Placental pericyte (primary cell): ENCODE measurements at places on chromosomes 2 and 18. TPM values are rescaled to one million over a fixed set of nuclear protein-coding genes. Genes with fewer than 3 reads are reported as not detected.

The PROC gene
- 0.14 TPM in 1 of 2 replicates, not detected in the other for total RNA-seq

The SKOR2 gene
- total RNA-seq: not detected in 2 replicates

The SIX3 gene
- total RNA-seq: not detected in 2 replicates

The SERPINB13 gene
- not detected in 2 replicates for total RNA-seq

The SERPINB4 gene
- total RNA-seq: 0.14 TPM in 1 of 2 replicates, not detected in the other

The TMEM17 gene
- total RNA-seq: 1.6 and 2.6 TPM in 2 replicates

The RASGRP3 gene
- total RNA-seq: 4.8 and 11.2 TPM in 2 replicates

The SPP2 gene
- not detected in 2 replicates for total RNA-seq

The ALK gene
- 0.29 TPM in 1 of 2 replicates, not detected in the other for total RNA-seq

The RND3 gene
- total RNA-seq: 269 and 815 TPM in 2 replicates

The CLEC4F gene
- not detected in 2 replicates for total RNA-seq

The TRPM8 gene
- total RNA-seq: 0.14 TPM in 1 of 2 replicates, not detected in the other

The RAB11FIP5 gene
- 25.6 and 51.0 TPM in 2 replicates for total RNA-seq

The DCDC2C gene
- total RNA-seq: not detected in 2 replicates

The GPR39 gene
- 2.6 and 21.2 TPM in 2 replicates for total RNA-seq

The PREPL gene
- total RNA-seq: 37.2 and 40.2 TPM in 2 replicates

The CETN1 gene
- total RNA-seq: not detected in 2 replicates

The REEP1 gene
- not detected in 2 replicates for total RNA-seq

The IL1A gene
- total RNA-seq: 28.6 and 48.6 TPM in 2 replicates

The GPBAR1 gene
- total RNA-seq: 0.14 and 0.22 TPM in 2 replicates

The CIDEA gene
- 0.14 TPM in 1 of 2 replicates, not detected in the other for total RNA-seq

The MAL gene
- total RNA-seq: not detected in 2 replicates
